HEK293T (cell line): ENCODE measurements at places on chromosomes 2 and 18.

- DNase-seq = no peak
These were observed 182.2 kb downstream of the FIGN start for GRCh38 chr2:163553601-163554000.

GRCh38 chr2:209771474-209772289 lies at the start of gene UNC80:
TSS of gene UNC80 (plus strand) at chr2:209771832. CDS start at chr2:209772073, 241 bp downstream.
- DNase-seq = peak; percentile 80

GRCh38 chr2:26126074-26126473 lies 46.8 kb upstream of the GAREM2 start:
- no peak for DNase-seq

DNA sequence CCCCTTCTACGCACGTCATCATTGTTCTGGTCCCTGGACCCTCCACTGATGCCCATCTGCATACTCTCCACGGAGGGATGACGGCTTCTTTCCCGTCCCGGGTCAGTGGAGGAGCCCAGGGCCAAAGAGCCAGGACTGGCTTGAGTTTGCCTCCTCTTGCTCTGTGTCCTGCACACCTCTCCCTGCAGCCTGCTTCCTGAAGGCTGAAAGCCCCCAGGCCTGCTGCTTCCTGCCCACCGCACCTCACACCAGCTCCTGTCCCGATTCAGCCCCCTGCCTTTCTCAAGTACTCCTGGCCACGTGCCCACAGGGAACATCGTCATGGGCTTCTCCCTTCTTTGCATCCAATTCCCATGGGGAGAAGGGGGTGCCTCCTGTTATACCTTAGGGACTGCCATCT lies 7.1 kb downstream of the ADCY3 start:
- DNase-seq = no peak

GRCh38 chr2:218605432-218605831 lies 2.3 kb upstream of the PLCD4 start:
- no peak for DNase-seq

- no peak for DNase-seq
These were observed at the start of gene CRYBA2 for GRCh38 chr2:218993345-218994315. TSS of gene CRYBA2 (minus strand) at chr2:218993422. CDS start at chr2:218993176, 246 bp downstream.

DNA sequence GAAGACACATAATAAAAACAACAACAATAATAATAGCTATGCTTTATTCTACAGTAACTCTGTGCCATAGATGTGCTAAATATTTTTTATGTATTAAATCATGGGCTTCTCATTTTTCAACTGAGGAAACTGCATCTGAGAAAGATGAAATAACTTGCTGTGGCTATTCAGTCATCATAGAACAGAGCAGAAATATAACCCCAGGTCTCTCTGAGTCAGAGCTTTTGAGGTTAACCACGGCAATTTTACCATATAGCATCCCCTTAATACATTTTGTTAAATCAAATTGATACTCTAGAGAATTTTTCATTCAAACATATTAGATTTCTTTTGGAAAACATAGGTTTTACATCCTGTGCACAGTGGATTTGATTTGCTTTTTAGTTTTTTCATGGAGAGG lies 586.6 kb upstream of the KLHL29 start:
- DNase-seq = no peak

- DNase-seq = no peak
These were observed 335.9 kb upstream of the NT5C1B start for GRCh38 chr2:18925296-18925695.

- DNase-seq = no peak
These were observed 67.8 kb upstream of the LMAN1 start for GRCh38 chr18:59426855-59427254.

DNA sequence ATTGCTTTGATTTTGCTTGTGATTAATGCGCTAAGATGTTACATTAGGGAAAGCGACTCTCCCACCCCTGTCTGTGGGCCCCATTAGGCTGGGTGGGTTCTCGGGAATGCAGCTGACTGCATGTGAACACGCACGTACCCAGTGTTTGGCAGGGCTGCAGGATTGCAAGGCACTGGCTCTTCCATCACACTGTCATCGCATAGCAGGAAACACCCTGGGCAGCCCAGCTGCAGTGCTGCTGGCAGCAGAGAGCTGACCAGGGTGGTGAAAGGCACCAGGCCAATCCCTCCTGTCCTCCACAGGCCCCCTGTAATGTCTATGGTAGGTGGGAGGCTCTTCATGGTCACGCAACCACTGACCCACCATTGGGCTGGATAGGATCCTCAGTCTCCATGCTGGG lies 34.4 kb upstream of the FZD7 start:
- DNase-seq = no peak

- no peak for DNase-seq
These were observed 11.5 kb downstream of the DNMT3A start for GRCh38 chr2:25330273-25330672.

DNA sequence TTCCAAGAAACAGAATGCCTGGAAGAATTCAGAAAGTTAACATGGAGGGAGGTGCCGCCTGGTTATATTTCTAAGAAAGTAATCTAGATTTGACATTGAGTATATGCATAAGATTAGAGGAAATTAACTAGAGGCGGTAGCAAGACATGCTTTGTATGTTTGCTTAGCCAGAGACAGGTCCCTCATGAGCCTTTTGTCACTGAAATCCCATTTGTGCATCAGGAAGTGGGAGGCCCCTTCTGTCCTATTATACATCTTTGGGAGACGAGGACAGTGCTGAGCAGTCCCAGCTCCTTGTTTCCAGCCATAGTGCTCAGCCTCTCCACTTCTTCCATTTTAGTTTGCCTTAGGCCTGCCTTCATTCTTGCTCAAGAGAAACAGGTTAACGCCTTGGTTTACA lies 115.4 kb upstream of the LHCGR start:
- DNase-seq = no peak

DNA sequence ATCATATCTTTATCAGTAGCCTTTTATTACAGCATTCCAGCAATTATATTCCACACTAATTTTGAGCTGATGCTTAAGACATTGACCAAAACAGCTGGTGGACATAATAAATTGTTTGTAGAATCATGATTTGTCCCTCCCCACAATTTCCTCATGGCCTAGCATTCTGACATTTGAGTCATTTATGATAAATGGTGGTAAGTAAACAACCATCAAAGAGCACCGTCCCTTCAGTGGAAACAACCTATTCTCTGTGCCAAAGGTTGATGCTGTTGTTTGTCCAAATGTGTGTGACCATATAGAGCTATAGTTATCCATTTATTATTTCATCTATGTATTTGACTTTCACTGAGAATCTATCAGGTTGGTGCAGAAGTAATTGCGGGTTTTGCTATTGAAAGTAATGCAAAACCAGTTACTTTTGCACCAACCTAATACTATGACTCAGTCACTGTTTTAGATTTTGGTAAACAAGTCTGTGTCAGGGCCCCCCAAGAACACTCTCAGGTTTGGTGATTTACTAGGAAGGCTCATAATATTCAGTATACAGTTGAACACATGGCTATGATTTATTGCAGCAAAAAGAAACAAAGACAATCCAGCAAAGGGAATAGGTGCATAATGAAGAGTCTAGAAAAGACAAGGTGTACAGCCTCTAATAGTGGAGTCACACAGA lies 608.7 kb upstream of the REG3G start:
- no peak for DNase-seq

DNA sequence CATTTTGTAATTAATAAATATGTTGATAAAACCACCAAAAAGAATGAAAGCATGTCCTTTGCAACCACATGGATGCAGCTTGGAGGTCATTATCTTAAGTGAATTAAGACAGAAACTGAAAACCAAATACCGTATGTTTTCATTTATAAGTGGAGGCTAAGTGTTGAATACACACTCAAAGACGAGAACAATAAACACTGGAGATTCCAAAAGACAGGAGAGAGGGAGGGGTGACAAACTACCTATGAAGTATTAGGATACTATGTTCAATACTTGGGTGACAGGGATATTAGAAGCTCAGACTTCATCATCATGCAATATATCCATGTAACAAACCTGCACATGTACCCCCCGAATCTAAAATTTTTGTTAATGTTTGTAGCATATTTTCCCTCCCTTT lies 7.0 kb downstream of the ERLEC1 start:
- DNase-seq = no peak

DNA sequence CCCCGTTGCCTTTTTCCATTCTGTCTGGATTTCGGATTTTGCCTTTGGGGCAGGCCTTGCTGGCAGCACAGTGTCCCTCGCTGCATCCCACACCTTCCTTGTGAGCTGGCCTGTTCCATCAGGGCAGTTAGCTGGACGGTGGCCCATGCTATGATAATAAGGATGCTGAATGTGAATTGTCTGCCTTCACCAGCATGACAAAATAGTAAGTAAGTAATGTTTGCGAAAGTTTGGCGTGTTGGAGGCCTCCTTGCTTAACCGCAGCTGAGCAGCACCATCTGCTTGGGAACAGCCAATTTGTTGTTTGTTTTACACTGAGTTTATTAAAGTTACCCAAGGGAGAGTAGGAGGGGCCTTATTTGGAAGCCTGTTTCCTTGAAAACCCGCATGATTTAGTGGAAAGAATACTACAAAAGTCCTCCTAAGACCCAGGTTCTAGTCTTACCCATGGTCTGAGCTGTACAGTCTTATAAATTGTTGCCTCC lies 469.7 kb upstream of the FANCL start:
- DNase-seq = no peak

DNA sequence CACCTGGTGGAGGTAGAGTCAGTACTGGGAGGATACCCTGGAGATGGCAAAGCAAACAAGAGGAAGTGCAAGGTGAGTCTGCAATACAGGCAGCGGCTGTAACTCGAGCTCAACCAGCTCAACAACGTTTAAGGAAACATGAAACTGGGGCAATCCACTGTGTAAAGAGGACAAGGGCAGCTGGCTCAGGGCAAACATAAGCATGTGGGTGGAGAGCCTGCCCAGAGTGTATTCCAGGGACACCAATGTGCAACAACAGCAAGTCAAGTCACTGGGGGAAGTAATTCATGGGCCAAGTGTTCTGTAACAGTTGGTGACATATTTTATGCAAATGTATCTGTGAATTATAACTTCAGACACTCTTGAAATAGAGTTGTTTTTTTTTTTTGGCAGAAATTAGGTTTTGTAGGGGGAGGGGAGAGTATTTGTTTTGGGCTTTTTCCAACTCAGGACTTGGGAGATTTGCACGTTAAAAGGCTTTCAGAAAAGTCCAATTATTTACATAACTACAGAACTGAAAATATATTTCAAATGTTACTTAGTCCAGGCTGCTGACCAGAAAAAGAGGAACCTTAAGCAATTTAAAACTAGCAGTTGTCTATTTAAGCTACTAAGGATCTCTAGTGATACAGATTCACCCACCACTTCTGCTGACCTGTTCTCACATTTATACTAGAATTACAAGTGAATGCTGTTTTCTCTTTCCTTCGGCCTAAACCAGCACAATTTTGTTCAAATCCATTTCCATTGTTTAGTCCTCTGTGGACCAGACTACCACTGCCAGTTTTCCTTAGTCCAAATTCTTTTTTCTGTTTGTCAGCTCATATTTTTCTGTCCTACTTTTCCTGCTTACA lies 18.6 kb downstream of the NRXN1 start:
- no peak for DNase-seq

GRCh38 chr18:3121259-3121658 lies 98.5 kb downstream of the MYOM1 start:
- DNase-seq = no peak

- no peak for DNase-seq
These were observed 207.5 kb upstream of the FOSL2 start for GRCh38 chr2:28185153-28185552.

- peak; percentile 55 for DNase-seq
These were observed 564 bp downstream of the DPYSL5 start for GRCh38 chr2:26848336-26849055.

GRCh38 chr2:10080536-10081304 lies 509 bp upstream of the CYS1 start:
- no peak for DNase-seq

DNA sequence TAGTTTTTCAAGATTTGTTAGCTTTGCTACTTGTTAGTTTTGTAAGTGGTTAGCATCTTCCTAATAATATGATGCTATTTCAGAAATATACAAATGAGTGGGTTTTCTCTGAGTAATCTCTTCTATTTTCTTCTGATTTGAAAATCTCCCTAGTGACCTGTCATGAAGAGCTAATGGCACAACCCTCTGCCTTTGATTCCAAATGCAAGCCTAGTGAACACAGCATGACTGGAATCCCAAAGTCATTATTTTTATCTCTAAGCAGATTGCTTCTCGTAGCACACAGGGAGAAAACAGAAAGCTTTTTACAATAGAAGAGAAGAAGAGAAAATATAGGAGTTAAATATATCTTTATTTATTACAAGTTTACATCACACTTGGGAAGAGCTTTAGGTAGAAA lies 295.5 kb downstream of the LRATD1 start:
- no peak for DNase-seq

GRCh38 chr2:215828528-215829184 lies 184.7 kb downstream of the MREG start:
- DNase-seq = peak; percentile 67

GRCh38 chr18:6557057-6557769 lies 142.5 kb upstream of the L3MBTL4 start:
- DNase-seq = no peak

GRCh38 chr18:28485918-28486317 lies 309.0 kb upstream of the CDH2 start:
- no peak for DNase-seq

DNA sequence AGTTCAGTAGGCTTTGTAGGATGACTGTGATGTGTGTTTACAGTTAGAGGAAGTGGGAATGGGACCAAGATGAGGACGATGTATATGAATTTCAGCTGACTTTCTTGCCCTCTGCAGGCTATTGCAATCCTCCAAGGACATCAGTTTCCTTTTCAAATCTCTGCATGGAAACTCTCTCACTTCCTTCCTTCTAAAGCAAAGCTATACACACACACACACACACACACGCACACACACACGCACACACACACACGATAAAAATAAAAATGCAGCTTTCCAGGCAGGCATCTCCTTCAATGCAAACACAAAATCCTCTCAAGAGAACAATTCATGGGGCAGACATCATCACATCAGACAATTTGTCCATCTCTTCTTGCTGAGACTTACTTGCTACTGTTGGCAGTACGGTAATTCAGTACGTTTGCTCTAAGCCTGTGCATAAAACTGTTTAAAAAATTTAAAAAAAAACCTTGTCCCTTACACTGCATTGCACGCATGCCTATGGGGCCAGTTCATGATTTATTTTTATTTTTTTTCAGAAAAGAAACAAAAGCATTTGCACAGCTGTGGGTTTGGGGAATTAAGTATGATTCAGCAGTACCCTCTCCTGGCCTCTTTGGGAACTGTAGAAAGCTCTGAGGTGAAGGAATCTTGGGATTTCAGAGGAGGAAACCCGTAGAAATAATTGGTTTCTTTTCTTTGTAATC lies 27.1 kb upstream of the ICOS start:
- DNase-seq = peak; percentile 48

DNA sequence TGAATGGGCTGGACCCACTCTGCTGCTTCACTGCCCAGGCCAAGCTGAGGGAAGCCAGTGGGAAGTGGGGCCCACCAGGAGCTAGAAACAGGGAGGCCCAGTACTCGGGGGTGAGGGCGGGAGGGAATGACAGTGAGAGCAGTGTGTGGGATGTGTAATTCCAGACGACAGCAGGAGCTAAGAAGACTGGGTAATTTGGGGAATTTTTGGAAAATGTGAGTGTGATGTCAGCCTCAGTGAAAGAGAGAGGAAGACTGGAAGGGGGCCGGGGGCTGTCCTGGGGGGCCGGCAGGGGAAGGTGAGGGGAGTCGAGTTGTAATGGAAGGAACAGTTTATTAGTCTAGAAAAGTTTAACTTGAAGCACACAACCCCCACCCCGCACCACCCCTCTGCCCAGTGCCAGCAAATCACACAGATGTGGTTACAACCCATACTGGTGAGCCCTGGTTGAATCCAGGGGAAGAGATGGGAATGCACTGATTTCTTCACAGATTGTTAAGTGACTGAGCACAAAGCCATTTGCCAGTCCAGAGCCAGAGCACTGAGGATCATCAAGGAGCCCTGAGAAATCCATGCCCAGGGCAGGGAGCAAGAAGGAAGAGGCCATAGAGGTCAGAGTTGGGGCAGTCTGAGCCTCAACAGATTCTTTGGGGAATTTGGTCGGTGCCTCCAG lies 76.7 kb upstream of the PKDCC start:
- no peak for DNase-seq
